Mesenchymal stem cell (in vitro differentiated cells and primary cell): ENCODE measurements at places on chromosomes 1 and 21.
A peak's percentile ranks its signal among the peaks of the same experiment; 100 is the strongest.

GRCh38 chr1:16212251-16212961 lies at the start of gene ARHGEF19:
ARHGEF19 (minus strand) TSS chr1:16212652; CDS start chr1:16209054, 3,598 bp downstream.
- peaks cover 20% of the 10 kb centered on the region for H3K4me1 ChIP-seq
- H3K4me3 ChIP-seq = no peak within 1 kb of the TSS
- H3K27me3 ChIP-seq = peaks cover 13% of the 10 kb centered on the region
- no peaks in the 10 kb centered on the region for H3K36me3 ChIP-seq
- no peak within 1 kb of the TSS for H3K27ac ChIP-seq

GRCh38 chr1:207672522-207673130 lies 27.7 kb downstream of the CR1L start:
- no peaks in the 10 kb centered on the region for H3K36me3 ChIP-seq
- peak; percentile 21 for DNase-seq
- no peak overlapping the region for H3K27ac ChIP-seq
- peaks cover 1% of the 10 kb centered on the region for H3K4me1 ChIP-seq
- no peak overlapping the region for H3K4me3 ChIP-seq

GRCh38 chr1:232622378-232622777 lies 7.6 kb downstream of the SIPA1L2 start:
- no peak for DNase-seq
- H3K4me3 ChIP-seq = no peak overlapping the region
- no peak overlapping the region for H3K27ac ChIP-seq
- H3K27me3 ChIP-seq = peaks cover 4% of the 10 kb centered on the region
- H3K36me3 ChIP-seq = no peaks in the 10 kb centered on the region
- H3K4me1 ChIP-seq = peaks cover 6% of the 10 kb centered on the region

GRCh38 chr1:50213505-50213904 lies 104.8 kb downstream of the ELAVL4 start:
- H3K27me3 ChIP-seq = no peaks in the 10 kb centered on the region
- no peak for DNase-seq
- H3K27ac ChIP-seq = no peak overlapping the region
- H3K36me3 ChIP-seq = no peaks in the 10 kb centered on the region
- no peaks in the 10 kb centered on the region for H3K4me1 ChIP-seq

DNA sequence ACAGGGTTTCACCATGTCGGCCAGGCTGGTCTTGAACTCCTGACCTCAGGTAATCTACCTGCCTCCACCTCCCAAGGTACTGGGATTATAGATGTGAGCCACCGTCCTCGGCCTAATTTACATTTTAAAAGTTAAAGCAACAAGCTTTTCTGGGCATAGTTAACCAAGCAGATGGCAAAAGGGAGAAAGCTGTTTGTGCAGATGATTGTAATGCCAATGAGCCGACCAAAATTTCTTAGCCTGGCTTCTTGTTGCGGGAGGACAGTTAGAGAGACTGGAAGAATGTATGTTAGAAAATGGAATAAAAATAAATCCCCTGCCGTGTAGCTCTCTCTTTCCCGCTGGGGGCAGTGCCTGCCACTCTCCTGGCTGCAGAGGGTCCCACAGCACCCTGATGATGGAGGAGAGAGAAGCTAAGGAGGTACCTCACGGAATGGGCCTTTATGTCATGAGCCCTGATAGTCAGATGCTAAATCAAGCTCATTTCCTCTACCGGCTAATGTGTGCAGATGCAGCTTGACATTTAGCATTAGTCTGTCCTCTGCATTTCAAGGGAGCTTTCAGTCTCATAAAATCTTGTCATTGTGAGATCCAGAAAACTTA lies 87.2 kb downstream of the HHAT start:
- DNase-seq = no peak
- H3K27ac ChIP-seq = no peak overlapping the region
- no peak overlapping the region for H3K4me3 ChIP-seq
- H3K36me3 ChIP-seq = peaks cover 9% of the 10 kb centered on the region

DNA sequence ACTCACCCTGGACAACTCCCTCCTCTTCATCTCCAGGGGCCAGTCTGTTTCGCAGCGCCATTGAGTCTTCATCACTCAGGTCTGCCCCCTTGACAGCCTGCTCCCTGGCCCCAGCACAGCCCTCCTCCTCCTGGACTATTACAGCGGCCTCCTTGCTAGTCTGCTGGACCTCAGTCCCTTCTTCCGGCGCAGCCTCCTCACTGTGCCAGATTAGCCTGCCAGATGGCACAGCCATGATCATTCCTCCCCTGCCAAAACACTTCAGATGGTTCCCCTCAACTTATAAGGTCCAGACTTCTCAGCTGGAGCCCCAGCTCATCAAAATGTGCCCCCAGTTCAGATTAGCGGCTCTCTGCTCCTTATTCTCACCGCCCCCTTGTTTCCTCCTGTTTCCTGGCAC lies 7.0 kb upstream of the CELSR2 start:
- H3K27ac ChIP-seq = no peak overlapping the region
- H3K4me3 ChIP-seq = no peak overlapping the region
- DNase-seq = no peak
- H3K36me3 ChIP-seq = peaks cover 26% of the 10 kb centered on the region
- peaks cover 16% of the 10 kb centered on the region for H3K4me1 ChIP-seq

DNA sequence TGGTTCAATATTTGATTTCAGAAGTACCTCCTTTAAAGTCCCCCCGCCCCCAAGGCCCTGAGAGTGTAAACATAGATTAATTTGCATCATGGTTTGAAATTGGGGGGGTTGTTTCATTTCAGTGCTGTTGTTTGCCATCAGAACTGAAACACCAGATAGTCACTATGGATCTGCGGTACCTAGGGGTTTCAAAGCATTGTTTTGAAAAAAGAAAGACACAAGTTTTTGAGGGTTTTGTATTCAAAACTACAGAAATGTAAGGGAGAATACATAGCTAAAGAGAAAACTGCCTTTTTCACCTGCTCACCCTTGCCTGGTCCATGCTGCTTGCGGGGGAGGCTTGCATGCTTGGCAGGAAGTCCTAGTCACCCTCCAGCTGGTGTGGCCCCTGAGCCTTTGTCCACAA lies 59.3 kb downstream of the ACP6 start:
- peak overlapping the region; percentile 1 for H3K27ac ChIP-seq
- DNase-seq = no peak
- H3K4me3 ChIP-seq = no peak overlapping the region
- peaks cover 12% of the 10 kb centered on the region for H3K4me1 ChIP-seq

DNA sequence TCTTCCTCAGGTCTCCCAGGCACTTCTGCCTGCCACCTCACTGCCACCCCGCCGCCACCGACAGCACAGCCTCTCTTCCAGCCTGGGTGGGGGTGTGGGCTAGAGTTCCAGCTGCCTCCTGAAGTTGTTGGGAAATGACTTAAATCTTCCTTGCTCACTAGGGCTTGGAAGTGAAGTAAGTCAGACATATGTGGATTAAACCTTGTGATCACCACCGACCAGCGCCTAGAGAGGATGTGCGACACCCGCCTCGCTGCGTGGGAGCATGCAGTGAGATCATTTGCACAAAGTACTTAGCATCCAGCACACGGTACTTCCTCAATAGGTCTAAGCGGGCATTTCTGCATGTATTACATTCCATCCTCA lies 71.4 kb upstream of the FAM20B start:
- no peaks in the 10 kb centered on the region for H3K36me3 ChIP-seq
- H3K27ac ChIP-seq = no peak overlapping the region
- DNase-seq = no peak
- no peaks in the 10 kb centered on the region for H3K27me3 ChIP-seq

GRCh38 chr1:94072840-94073522 lies 48.0 kb downstream of the ABCA4 start:
- H3K27ac ChIP-seq = no peak overlapping the region
- H3K27me3 ChIP-seq = no peaks in the 10 kb centered on the region
- H3K4me3 ChIP-seq = no peak overlapping the region
- peaks cover 15% of the 10 kb centered on the region for H3K4me1 ChIP-seq

DNA sequence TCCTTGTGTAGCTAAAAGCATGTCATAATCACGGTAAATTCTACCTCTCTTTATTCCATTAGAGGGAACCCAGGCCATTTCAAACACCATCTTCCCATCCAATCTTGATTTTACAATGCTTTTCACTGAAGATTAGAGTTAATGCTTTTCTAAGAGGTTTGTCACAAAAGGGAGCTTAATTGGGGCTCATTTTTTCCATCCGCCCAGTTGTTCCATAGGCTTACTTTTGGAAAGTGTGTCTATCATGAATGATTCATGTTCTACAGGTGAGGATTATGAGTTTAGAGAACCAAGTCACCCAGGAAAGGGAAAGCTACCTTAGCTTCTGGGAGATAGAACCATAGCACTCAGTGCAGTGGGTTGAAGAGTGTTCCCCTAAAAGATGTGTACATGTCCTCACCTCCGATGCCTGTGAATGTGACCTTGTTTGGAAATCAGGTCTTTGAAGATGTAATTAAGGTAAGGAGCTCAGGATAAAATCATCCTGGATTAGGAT lies 286.9 kb upstream of the RUNX1 start:
- H3K27ac ChIP-seq = no peak overlapping the region
- H3K4me1 ChIP-seq = no peaks in the 10 kb centered on the region
- H3K4me3 ChIP-seq = no peak overlapping the region
- peaks cover 32% of the 10 kb centered on the region for H3K27me3 ChIP-seq

DNA sequence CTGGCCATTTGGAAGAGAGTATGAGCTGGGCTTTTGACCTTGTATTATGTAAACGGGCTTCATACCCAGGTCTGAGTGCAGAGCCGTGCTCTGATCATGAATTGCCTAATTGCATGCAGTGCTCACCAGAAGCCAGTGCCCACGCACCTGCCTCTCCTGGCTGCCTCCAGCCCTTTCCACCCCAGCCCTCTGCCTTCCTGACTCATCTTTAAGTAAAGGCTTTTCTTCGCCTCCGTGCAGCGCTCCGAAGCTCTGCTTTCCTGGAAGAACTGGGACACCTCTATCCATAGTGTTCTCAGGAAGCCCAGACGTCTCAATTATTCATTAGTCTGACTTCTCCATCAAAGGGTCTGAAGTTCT lies 413.7 kb downstream of the PTPRU start:
- H3K27ac ChIP-seq = no peak overlapping the region
- H3K36me3 ChIP-seq = no peaks in the 10 kb centered on the region
- peaks cover 8% of the 10 kb centered on the region for H3K4me1 ChIP-seq
- H3K4me3 ChIP-seq = no peak overlapping the region
- H3K27me3 ChIP-seq = no peaks in the 10 kb centered on the region
- DNase-seq = no peak

GRCh38 chr21:32312326-32312725 lies 13.7 kb downstream of the MRAP start:
- DNase-seq = no peak
- peaks cover 69% of the 10 kb centered on the region for H3K36me3 ChIP-seq
- peaks cover 17% of the 10 kb centered on the region for H3K4me1 ChIP-seq
- no peaks in the 10 kb centered on the region for H3K27me3 ChIP-seq

- H3K27me3 ChIP-seq = peaks cover 17% of the 10 kb centered on the region
- H3K27ac ChIP-seq = no peak overlapping the region
- peaks cover 4% of the 10 kb centered on the region for H3K4me1 ChIP-seq
Observed at GRCh38 chr1:56376188-56376984, 203.0 kb downstream of the PLPP3 start.

DNA sequence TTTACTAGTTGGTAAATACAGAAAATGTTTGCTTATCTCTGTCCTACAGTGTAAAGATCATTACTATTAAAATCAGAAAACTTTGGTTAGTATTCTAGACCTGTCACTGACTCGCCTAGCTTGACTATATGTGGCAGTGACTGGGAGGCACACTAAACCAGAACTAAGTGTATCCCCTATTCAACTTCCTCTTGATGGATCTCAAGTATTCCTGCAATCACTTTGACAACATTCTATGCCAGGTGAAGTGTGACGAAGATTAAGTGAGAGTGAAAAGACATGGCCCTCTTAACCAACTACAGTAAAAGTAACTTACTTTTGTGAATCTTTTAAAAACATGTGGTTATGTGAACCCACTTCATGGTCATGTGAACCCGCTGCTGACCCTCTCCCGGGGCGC lies 223.0 kb upstream of the ADAMTS5 start:
- H3K27ac ChIP-seq = no peak overlapping the region
- no peak for DNase-seq
- H3K4me3 ChIP-seq = no peak overlapping the region
- H3K36me3 ChIP-seq = no peaks in the 10 kb centered on the region
- no peaks in the 10 kb centered on the region for H3K27me3 ChIP-seq

GRCh38 chr1:55539652-55540512 lies 324.7 kb upstream of the USP24 start:
- H3K36me3 ChIP-seq = no peaks in the 10 kb centered on the region
- H3K27ac ChIP-seq = no peak overlapping the region
- no peak overlapping the region for H3K4me3 ChIP-seq

DNA sequence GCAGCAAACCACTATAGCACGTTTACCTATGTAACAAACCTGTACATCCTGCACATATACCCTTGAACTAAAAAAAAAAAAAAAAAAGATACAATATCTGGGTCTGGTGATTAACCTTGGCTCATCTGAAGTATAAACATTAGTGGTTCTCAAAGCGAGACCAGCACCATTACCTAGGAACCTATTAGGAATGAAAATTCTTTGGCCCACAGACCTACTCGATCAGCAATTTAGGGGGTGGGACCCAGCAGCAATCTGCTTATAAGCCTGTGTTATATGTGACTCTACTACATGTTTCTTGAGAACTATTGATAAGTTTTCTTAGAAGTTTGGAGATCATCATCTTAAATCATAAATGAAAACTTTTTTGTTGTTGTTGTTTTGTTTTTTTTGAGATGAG lies 9.7 kb upstream of the SPATA1 start:
- H3K4me3 ChIP-seq = no peak overlapping the region
- no peak for DNase-seq
- H3K36me3 ChIP-seq = peaks cover 98% of the 10 kb centered on the region
- no peaks in the 10 kb centered on the region for H3K4me1 ChIP-seq
- no peaks in the 10 kb centered on the region for H3K27me3 ChIP-seq
- no peak overlapping the region for H3K27ac ChIP-seq

GRCh38 chr21:36981049-36981391 lies 14.6 kb upstream of the HLCS start:
- no peaks in the 10 kb centered on the region for H3K36me3 ChIP-seq
- H3K4me3 ChIP-seq = peak overlapping the region; percentile 77
- peaks cover 11% of the 10 kb centered on the region for H3K4me1 ChIP-seq
- peaks cover 5% of the 10 kb centered on the region for H3K27me3 ChIP-seq

- H3K4me3 ChIP-seq = no peak overlapping the region
- H3K36me3 ChIP-seq = no peaks in the 10 kb centered on the region
- no peaks in the 10 kb centered on the region for H3K27me3 ChIP-seq
- peaks cover 25% of the 10 kb centered on the region for H3K4me1 ChIP-seq
Observed at GRCh38 chr1:211648336-211648735, 27.1 kb downstream of the NEK2 start.

GRCh38 chr1:230292689-230293389 lies 133.3 kb downstream of the PGBD5 start:
- H3K4me3 ChIP-seq = no peak overlapping the region
- peaks cover 2% of the 10 kb centered on the region for H3K4me1 ChIP-seq
- no peak for DNase-seq
- peaks cover 41% of the 10 kb centered on the region for H3K27me3 ChIP-seq

- H3K27ac ChIP-seq = no peak overlapping the region
- peaks cover 5% of the 10 kb centered on the region for H3K4me1 ChIP-seq
- no peak overlapping the region for H3K4me3 ChIP-seq
- no peaks in the 10 kb centered on the region for H3K36me3 ChIP-seq
- DNase-seq = peak; percentile 15
Observed at GRCh38 chr21:18951271-18952038, 547.9 kb upstream of the TMPRSS15 start.

DNA sequence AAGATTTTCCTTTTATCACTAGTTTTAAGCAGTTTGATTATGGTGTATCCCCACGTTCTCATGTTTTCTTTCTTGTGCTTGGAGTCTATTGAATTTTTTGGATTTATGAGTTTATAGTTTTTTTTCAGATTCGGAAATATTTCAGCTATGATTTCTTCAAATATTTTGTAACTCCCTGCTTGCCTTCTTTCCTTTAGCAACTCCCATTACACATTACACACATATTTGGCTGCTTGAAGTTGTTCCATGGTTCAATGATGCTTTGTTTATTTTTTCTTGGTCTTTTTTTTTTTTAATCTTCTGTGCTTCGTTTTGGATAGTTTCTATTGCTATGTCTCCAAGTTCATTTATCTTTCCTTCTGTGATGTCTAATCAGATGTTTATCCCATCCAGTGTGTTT lies 48.5 kb upstream of the WARS2 start:
- peaks cover 2% of the 10 kb centered on the region for H3K4me1 ChIP-seq
- H3K36me3 ChIP-seq = no peaks in the 10 kb centered on the region
- no peak overlapping the region for H3K27ac ChIP-seq
- H3K27me3 ChIP-seq = no peaks in the 10 kb centered on the region
- H3K4me3 ChIP-seq = no peak overlapping the region
- no peak for DNase-seq
